ENCODE measurements at places on chromosomes 12 and 14.

GRCh38 chr14:39956372-39956771 lies 524.1 kb upstream of the FBXO33 start:
- DNase-seq, result no peak

DNA sequence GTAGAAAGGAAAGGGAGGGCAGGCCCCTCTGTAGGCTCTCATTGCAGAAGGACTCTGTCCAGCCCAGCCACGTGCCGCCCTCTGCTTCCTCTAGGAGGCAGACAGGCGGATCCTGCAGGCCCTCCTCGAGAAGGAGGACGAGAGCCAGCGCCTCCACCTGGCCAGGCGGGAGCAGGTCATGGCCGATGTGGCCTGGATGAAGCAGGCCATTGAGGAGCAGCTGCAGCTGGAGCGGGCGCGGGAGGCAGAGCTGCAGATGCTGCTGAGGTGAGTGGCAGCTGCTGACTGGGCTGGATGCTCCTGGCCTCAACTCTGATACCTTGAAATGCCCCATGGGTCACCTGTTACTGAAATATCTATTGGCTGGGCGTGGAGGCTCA lies 10.9 kb downstream of the TCHP start:
- no peak for DNase-seq

DNA sequence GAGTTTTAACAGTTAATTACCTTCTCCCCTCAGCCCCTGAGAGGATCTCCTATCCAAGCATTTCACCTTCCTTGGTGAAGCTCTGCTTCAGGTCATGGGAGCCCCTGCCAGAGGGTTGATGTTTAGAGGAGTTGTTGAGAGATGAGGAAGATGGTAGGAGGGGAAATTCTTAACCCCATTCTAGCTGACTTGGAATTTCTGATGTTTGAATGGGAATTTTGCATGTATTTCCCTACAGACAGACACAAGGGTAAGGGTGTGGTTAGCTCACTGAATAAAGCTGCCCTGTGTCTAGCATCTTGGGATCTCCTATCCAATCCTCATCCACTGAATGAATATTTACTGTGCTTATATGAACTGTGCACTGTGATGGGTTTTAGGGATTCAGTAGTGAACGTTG lies 7.1 kb upstream of the BHLHE41 start:
- DNase-seq, result no peak

DNA sequence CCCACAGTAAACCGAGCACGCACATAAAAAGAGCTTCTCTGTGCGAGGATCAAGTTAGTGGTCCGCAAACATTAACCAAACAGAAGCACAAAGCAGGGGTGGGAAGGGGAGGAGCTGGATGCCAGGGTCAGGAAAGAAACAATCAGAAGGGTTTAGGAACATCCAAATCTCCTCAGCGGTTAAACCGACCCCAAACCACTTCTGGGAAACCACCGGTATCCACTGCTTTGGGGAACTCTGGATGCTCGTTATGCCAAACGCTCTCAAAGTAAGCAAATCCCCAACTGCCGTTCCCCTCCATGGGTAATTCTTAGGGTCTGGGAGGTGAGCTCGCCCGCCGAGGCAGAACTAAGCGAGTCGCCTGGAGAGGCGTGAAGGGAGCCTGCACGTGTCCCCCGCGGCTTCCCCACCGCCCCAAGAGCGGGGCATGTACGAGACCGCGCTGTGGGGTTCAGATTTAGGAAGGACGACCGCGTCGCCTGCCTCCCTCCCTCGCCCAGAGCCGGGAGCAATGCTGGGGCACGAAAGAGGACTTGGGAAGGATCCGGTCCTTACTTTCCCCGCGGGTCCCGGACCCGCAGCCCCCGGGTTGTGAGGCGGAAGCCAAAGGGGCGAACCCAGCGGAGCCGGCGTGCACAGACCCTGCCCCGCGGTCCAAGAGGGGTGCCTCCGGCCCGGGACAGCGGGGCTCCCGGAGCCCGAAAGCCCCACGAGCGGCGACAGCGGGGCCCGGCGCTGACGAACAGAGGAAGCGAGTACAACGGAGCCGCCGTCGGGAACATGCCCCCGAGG lies 711 bp downstream of the SBNO1 start:
- peak; percentile 15 for DNase-seq

- no peak for DNase-seq
Measured at GRCh38 chr12:131100031-131100674, 146.4 kb downstream of the ADGRD1 start.

GRCh38 chr14:31942166-31942841 lies 134.8 kb upstream of the ARHGAP5 start:
- no peak for DNase-seq

GRCh38 chr12:15756822-15757221 lies 32.4 kb downstream of the EPS8 start:
- no peak for DNase-seq

DNA sequence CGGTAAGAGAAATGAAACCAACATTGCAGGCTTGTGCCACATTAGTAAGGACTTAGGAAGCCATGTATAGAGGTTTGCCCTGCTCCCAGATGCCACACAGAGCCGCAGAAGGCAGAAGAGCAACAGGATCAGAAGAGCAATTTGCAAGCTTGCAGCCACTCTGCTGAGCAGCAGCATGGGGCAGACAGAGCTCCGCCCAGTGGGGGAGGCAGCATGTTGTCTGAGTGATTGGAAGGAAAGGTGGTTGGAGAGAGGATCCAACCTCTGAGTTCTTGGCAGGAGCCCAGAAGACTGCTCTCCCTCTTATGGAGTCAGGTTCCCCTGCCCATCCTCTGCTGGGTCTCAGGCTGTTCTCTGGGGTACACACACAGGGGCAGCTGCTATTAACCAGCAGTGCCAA lies 2.3 kb upstream of the KRT6A start:
- no peak for DNase-seq

DNA sequence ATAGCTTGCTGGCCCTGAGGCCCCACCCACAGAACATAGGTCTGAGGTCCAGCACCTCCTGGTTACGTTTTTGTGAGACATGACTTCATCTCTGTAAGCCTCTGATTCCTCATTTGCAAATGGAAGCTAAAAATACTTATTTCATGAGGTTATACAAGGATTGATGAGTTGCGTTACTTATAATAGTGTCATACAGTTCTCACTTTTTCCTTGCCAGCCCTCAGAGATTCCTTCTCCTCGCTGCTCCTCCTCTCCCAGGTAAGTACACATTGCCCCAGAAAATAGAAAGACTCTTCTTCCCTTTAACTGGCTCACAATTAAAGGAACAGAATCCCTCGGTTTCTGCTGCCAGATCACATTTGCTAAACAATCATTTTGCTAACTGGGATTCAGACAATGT lies 739.2 kb downstream of the VRK1 start:
- no peak for DNase-seq

Measured in activated T-helper 1 cell treated with anti-CD3 and anti-CD28 coated beads, Interleukin-2, amount 50 U/mL, for 16 hours (primary cell).